Skin of body (tissue), 3 donors: ENCODE measurements at places on chromosomes 1 and 21.
A peak's percentile ranks its signal among the peaks of the same experiment; 100 is the strongest.

GRCh38 chr1:155139895-155140629 is at the start of gene DPM3:
Gene DPM3, minus strand, starts transcription at chr1:155140531. Its CDS starts 291 bp downstream, at chr1:155140240.
- DNase-seq = peak; percentile 63

GRCh38 chr1:205348554-205349487 is 7.9 kb downstream of the KLHDC8A start:
- no peak for DNase-seq

DNA sequence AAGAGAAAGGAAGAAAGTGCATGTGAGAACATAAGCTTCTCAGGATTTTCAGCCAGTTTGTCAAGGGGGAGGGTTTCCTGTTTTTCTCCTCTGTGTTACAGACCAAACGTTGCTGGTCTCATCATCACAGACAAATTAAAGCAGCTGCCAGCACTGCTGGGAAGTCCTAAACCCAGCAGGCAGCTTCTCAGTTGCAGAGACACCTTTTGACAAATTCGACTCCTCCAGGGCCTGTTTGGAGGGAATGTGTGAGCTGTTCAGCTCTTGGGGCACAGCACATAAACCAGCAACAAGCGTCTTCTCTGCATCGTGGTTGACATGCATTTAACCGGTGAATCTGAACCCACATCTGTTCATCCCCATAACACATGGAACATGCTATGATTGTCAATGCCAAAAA is 454.6 kb upstream of the RUNX1 start:
- no peak for DNase-seq

- DNase-seq = no peak
Observed at GRCh38 chr1:210850556-210850955, 283.4 kb downstream of the KCNH1 start.

DNA sequence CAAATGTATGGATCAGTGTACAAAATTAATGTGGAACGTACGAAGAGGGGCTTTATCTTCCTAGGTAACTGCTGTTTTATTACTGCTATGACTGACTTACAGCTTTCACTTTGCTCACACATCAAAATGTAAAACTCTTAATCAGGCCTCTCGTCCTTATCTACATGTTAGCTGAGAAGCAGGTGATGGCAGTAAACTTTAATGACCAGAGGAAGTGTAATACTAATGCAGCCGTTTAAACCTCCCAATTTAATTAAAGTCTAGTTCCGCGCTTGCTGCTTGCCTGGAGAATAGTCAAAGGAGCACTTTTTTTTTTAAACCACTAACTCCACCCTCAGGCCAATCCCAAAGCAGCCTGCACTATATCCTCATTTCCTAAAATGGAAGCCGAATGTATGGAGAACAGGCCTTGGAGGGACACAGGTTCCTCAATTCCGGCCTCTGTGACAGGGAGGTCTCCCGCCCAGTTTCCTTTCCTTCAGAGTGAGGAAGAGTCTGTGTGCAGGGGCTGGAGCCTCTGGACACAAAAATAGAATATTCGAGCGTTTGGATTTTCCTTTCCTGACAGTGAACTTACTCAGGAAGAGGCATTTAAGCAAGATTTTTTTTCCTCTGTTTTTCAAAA is 36.7 kb upstream of the RASAL2 start:
- DNase-seq = peak; percentile 11

DNA sequence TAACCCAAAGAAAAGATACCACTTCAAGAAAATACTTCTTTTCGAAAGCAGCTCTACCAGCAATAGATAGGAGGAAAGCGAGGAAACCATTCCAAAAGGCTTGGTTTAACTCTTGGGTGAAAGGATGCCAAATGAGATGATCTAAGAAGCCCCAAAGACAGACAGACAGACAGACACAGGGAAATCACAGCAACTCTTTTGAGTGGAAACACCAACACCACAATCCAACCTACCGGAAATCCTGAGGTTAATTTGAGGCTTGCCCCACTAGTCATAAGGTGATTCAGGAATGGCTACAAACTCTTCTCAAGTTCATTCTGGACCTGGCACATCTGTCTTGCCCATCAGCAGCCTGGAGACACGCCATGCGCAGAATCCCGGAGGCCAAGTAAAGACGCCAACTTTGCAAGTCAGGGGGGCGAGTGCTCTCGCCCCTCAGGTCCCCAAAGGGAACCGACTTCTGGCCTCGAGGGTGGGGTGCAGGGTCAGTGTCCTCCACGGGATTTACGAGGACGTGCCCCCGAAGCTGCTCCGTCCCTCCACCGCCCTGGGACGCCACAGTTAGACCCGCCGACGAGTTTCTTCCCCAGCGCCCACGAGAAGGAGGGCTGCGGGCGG is 778 bp downstream of the EVI5 start:
- peak; percentile 48 for DNase-seq

- no peak for DNase-seq
Observed at GRCh38 chr1:114390361-114390760, 120.6 kb downstream of the TRIM33 start.
